ENCODE measurements at places on chromosomes 16 and 17.

DNA sequence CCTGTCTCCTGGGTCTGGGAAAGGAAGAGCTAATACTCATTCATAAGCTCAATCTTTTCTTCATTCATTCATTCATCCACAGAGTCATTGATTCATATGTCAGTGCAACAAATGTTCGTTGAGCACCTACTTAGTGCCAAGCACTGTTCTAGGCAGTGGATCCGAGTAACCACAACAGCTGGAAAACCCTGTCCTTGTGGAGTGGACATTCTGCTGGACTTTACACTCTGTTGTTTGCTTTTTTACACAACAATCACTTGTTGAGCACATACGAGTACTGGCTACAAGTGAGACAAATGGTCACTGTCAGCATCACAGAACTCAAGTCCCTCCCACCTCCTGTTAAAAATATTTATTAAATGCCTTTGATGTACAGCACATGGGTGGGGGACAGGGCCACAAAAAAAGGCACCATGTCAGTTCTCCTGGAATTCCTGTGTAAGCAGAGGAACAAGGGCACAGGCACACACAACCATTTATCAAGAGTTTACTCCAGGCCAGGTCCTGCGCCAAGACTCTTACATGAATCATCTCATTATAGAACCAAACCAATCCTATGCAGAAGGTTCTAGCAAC lies 46.9 kb downstream of the TEKT5 start:
- no peak for DNase-seq

DNA sequence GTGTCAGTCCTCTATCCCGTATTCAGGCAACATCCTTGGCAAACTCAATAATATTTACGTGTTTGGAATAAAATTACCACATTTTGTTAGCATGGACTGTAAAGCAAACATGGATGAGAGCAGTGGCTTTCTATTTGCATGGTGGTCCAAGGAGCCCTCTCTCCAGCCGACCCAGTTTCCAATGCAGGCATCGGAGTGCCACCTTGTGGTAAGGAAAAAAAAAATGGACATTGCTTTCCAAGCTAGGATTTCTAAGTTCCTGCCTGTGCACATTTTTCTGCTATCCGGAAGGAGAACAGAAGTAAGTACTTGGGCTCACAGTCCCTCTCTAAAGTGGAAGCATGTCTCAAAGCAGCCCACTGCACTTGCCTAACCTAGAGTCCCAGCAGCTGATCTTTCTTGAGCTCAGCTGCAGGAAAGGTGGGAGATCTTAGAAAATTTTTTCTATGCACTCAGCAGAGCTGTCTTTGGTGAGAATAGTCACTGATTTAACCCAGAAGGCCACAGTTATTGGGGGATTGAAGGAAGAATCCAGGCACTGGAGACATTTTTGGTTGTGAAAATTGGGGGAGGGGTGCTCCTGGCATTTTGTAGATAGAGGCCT lies 46.0 kb upstream of the ERCC4 start:
- no peak for DNase-seq

- no peak for DNase-seq
These were observed 66.4 kb downstream of the MYH10 start for GRCh38 chr17:8563981-8564602.

GRCh38 chr16:52471650-52472370 lies 75.1 kb downstream of the TOX3 start:
- DNase-seq, result no peak

DNA sequence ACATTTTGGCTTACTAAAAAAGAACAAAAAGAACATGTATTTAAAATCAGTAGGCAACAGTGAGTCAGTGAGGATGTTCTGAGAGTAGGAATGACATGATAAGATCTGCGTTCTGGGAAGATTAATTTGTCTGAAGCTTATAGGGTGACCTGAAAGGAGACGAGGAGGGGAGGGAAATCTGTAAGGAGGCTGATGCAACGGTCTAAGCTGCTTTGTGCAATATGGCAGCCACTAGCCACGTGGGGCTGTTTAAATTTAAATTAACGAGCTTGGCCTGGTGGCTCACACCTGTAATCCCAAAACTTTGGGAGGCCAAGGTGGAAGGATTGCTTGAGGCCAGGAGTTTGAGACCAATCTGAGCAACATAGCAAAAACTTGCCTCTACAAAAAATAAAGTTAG lies 181.6 kb upstream of the CACNG3 start:
- no peak for DNase-seq

DNA sequence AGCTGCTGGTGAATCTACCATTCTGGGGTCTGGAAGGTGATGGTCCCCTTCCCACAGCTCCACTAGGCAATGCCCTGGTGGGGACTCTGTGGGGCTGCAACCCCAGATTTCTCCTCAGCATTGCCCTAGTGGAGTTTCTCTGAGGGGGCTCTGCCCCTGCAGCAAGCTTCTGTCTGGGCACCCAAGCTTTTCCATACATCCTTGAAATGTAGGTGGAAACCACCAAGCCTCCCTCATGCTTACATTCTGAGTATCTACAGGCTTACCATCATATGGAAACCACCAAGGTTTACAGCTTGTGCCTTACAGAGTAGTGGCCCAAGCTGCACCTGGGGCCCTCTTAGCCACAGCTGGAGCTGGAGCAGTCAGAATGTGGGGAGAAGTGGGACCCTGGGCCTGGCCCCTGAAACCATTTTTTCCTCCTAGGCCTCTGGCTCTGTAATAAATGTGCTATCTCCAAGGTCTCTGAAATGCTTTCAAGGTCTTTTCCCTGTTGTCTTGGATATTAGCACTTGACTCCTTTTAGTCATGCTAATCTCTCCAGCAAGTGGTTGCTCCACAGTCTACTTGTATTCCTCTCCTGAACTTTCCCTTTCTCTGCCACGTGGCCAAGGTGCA lies 19.6 kb upstream of the DLX3 start:
- DNase-seq, result no peak

GRCh38 chr17:57372156-57372555 lies 115.8 kb downstream of the MSI2 start:
- DNase-seq, result no peak

Measured in activated T-helper 1 cell treated with anti-CD3 and anti-CD28 coated beads, Interleukin-2, amount 50 U/mL, for 16 hours (primary cell).